ENCODE measurements at places on chromosomes 7 and 10. TPM values are rescaled to one million over a fixed set of nuclear protein-coding genes. Genes with fewer than 3 reads are reported as not detected.

GRCh38 chr10:104579136-104579535 is 62.0 kb upstream of the SORCS3 start:
- no peak for DNase-seq
- no peaks in the 10 kb centered on the region for H3K36me3 ChIP-seq
- no peak overlapping the region for H3K27ac ChIP-seq
- peaks cover 27% of the 10 kb centered on the region for H3K4me1 ChIP-seq
- H3K4me3 ChIP-seq, result no peak overlapping the region

Gene ADCK2
- 29.0 TPM for total RNA-seq

DNA sequence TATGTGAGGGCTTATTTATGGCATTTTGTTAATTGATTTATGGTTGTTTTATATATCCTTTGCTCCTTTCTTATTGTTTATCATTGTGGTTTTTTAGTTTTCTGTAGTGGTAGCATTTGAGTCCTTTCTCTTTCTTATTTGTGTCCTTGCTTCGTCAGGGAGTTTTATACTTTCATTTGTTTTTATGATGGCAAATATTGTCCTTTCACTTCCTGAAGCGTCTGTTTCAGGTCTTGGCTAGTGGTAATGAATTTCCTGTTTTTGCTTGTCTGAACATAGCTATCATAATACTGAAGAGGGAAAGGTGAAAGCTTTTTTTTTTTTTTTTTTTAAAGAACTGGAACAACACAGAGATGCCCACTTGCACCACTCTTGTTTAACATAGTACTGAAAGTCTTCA is 228.2 kb downstream of the ATRNL1 start:
- H3K27ac ChIP-seq, result no peak overlapping the region
- no peaks in the 10 kb centered on the region for H3K4me1 ChIP-seq
- no peak overlapping the region for H3K4me3 ChIP-seq
- no peaks in the 10 kb centered on the region for H3K36me3 ChIP-seq
- no peak for DNase-seq

Gene SMKR1
- total RNA-seq, result not detected

Gene MACC1
- 0.11 TPM for total RNA-seq

Gene CALML5
- total RNA-seq, result not detected

- peaks cover 86% of the 10 kb centered on the region for H3K36me3 ChIP-seq
- H3K27me3 ChIP-seq, result no peaks in the 10 kb centered on the region
- no peak overlapping the region for H3K4me3 ChIP-seq
- H3K27ac ChIP-seq, result no peak overlapping the region
Measured at GRCh38 chr10:5760515-5760914, 52.7 kb downstream of the GDI2 start.

Data from GM23248 (cell line).